ENCODE measurements at places on chromosomes 3 and 15. TPM values are rescaled to one million over a fixed set of nuclear protein-coding genes. Genes with fewer than 3 reads are reported as not detected.

Gene MKRN2OS
- total RNA-seq = not detected

Gene SH3BP5
- 114 TPM for total RNA-seq

DNA sequence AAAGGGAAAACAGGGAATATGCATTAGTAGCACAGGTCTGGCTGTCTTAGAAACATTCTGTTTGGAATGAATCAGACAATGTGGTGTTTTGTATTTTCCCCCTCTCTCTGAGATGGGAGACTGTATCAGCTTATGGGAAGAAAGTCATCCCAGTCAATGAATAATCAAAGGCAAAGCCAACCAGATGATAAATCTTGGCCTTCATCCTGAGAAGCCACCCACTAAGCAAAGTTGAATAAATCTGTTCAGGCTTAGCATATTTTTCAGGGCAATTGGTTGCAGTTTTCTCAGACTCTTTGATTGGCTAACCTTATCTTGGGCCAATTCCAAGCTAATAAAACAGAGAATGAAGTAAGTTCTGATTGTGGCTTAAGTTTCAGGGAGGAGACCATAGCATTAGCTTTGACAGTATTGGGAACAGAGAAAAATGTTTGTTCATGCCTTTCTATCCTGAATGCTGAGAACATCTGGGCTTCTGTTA is 63.6 kb upstream of the ARL8B start:
- no peak for DNase-seq

- no peak for DNase-seq
Observed at GRCh38 chr3:64354956-64355355, 129.7 kb upstream of the PRICKLE2 start.

GRCh38 chr3:193330555-193331204 is 47.9 kb downstream of the ATP13A5 start:
- no peak for DNase-seq

GRCh38 chr3:114974387-114974786 is 172.7 kb downstream of the ZBTB20 start:
- DNase-seq = no peak

DNA sequence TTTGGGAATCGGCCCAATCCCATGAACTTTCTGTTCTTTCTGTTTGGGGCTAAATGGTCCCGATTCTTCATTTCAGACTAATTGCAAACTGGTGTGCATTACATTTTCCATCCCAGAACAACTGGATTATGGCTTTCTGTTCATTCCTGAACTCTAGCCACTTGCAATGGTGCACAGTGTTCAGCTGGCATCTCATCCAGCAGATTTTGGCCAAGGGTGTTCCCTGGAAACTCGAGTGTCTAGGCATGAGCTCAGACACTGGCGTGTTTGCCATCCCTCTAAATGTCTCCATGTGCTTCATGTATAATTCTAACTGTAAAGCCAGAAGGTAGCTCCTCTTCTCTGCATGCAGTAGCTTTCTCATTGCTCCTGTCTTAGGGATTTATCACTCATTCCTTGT is 97.1 kb upstream of the MYZAP start:
- no peak for DNase-seq

- no peak for DNase-seq
Observed at GRCh38 chr3:10242182-10243065, 5.8 kb upstream of the TATDN2 start.
